Fibroblast of skin of left quadriceps (primary cell): ENCODE measurements at places on chromosomes 16 and 17.

DNA sequence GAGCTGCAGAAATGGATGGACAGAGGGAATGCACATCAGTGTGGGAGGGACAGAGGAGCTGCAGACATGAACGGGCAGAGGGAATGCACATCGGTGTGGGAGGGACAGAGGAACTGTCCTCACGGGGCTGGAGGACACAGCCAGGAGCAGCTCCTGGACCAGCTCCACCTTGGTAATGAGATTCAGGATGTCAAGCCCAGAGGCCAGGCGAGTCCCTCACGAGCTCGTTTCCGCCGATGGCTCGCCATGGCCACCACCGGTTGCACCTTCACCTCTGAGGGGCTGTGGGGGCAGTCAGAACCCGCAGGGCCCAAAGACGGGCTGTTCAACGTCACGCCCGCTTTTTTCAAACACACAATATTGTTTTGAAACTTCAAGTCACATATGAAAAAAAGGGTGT lies 56.2 kb downstream of the RPH3AL start:
- DNase-seq = no peak

DNA sequence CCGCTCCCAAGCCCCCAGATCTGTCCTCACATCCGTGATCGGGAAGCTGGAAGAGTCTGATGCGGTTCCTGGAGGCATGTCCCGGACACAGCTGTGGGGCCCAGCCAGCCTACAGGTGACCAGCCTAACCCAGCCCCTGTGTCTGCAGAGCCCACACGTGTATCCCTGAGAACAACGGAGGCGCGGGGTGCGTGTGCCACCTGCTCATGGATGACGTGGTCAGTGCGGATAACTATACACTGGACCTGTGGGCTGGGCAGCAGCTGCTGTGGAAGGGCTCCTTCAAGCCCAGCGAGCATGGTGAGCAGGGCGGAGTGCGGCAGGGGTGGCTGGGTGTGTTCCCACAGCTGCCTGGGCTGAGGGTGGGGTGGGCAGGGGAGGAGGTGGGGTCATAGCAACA lies 30.9 kb downstream of the IL4R start:
- no peak for DNase-seq

- DNase-seq = no peak
Measured at GRCh38 chr17:80270836-80271235, 10.2 kb downstream of the RNF213 start.

DNA sequence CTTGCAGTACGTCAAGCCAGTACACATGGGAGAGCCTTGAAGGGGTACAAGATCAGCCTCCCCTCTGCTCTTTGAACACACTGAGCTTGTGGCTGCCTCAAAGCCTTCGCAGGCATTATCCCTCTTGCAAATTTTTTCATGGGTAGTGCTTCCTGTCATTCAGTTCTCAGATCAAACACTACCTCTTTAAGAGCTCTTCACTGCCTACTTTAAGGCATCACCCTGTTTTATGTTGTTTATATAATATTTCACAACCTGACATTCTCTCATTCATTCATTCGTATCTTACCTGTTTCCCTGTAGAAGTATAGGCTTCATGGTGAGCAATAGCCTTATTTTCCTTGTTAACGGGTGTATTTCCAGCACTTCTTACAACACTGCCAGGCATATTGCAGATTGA lies 269.1 kb downstream of the CDH13 start:
- DNase-seq = no peak

DNA sequence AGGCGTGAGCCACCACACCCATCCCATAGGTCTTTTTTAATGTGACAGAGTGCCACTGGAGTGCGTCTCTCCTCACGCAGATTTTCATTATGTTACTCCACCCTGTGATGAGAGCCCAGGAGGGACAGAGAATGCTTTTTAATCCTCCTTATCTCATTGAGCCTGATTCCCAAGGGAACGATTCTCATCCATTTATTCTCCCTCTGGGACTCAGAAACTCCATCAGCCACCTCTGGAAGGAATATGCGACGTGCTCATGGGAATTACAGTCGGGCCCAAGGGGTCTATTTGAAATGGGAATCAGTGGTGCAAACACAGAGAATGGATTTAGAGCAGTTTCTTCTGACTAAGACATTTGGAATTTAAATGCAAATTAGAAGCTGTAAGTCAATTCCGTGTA lies 155.9 kb upstream of the HSBP1 start:
- DNase-seq = no peak

DNA sequence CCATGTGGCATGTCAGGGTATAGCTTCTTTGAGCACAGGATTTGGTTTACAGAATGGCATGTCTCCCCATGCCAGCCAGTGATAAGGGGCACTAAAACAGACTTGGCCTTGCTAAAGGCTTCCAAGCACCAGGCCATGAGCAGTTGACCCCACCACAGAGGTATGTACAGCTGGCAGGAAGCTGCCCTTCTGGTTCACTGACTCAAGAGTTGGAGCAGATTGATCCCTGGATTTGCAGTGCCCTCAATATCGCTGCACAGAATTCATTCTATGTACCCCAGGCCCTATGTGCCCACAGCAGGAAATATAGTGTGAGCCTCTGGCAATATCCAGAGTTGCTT lies 24.3 kb downstream of the HLF start:
- DNase-seq = no peak

- DNase-seq = no peak
Measured at GRCh38 chr16:86570558-86571529, 4.2 kb downstream of the FOXC2 start.

- no peak for DNase-seq
Measured at GRCh38 chr17:70298929-70299531, 129.7 kb downstream of the KCNJ2 start.

- no peak for DNase-seq
Measured at GRCh38 chr17:56919717-56920116, 5.9 kb upstream of the TRIM25 start.

GRCh38 chr17:43517615-43518386 lies 28.3 kb downstream of the ETV4 start:
- no peak for DNase-seq

DNA sequence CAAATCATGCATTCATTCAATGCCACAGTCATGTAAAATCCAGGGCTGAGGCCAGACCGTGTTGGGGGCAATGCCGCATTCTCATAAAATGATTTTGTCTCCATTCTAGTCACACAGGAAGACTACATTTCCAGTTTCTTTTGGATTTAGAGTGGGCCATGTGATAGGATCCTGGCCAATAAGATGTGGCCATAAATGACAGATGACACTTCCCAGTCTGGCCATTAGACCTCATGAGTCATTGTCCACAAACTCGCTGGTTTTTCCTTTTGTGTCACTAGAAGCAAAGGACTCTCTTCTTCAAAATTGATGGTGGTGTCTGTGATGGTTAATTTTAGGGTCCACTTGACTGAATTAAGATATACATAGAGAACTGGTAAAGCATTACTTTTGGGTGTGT lies 352.3 kb downstream of the UTP18 start:
- no peak for DNase-seq

DNA sequence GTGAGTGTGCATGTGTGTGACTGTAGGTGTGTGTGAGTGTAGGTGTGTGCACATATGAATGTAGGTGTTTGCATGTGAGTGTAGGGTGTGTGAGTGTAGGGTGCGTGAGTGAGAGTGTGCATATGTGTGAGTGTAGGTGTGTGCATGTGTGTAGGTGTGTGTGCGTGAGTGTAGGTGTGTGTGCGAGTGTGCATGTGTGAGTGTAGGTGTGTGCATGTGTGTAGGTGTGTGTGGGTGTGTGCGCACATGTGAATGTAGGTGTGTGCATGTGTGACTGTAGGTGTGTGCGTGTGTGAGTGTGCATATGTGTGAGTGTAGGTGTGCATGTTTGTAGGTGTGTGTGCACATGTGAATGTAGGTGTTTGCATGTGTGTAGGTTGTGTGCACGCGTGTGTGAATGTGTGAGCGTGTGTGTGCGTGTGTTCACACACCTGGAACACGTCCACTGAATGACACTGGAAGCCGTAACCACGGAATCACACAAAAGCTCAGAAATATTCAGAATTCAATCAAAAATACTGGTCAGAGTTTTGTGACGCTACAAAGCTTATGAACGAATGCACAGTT lies 30.6 kb downstream of the MRM3 start:
- DNase-seq = no peak

DNA sequence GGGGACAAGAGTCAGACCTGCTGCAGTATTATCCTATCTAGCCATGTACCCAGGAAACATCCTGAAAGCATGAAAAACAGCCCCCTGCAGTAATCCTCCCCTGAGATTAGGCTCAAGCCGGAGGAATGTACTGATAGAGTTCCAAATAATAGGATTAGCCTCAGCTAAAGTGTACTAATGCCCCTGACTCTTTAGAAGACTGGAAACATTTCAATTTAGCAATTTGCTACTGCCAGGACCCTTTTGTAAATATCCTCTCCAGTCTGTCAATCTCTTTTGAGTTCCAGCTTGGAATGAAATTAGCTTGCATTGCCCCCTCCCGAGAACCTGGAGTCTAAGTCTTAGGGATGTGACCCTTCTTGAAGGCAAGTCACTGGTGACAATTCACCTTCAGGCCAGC lies 110.8 kb upstream of the DNAH9 start:
- no peak for DNase-seq

- DNase-seq = no peak
Measured at GRCh38 chr17:27368151-27368795, 74.4 kb downstream of the WSB1 start.

DNA sequence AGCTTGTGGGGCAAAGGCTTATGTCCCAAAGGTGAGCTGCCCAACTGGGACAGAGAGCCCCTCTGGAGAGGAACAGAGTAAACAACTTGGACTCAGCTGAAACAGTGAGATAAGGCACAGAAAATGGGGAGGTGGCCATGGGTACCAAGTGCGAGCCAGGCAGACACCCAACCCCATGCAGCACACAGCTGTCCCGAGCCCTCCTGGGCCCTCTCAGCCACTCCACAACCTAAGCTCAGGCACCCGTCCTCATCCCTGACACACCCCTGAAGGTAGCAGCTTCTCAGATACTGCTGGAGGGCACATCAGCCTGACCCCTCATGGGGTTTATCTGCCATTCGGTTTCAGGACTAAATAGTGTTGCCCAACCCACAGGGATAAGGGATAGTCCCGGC lies 4.8 kb upstream of the GFOD2 start:
- DNase-seq = no peak

GRCh38 chr16:50683689-50684374 lies 2.7 kb upstream of the SNX20 start:
- DNase-seq = no peak
